Esophagus squamous epithelium (tissue), 5 donors: ENCODE measurements at places on chromosomes 7 and 10.

DNA sequence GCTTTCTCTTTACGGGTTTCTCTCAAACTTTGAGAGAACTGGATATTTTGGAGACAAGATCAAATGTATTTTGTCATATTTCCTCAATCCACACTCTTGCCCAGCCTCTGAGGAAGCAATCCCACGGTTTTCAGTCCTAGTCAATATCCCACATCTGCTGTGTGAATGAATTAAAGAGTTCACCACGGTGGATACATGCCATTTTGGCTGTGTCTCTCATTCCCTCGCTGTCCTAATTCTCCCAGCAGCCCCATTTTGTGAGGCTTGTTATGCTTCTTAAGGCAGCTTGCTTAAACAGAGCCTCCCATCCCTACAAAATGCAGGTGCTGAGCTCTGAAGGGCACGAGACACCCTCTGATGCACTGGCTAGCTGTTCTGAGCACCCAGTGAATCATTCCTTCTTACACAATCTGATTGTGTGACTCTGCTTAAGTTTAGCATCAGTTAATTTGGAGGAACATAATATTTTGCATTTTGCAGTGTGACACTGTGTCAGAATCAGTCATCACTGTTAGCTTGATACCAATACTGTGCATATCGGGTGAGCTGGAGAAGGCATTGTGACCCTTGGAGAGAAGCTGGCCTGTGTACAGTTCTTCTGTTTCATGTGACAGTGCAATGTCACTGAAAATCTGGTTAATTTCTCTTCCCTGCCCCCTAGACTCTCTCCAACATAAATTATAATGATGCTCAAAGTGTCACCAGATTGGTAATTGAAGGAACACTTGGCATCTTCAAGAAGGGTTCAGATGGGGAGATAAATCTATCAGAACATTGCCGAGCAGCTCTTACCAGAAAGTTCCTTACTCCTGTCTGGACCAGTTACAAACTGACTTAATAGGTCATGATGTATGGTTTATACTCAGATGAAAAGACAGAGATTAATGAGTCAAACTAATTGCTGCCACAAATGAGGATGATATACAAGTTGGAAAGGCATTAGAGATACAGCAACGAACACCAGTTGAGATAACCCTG is 103.7 kb upstream of the AOAH start:
- DNase-seq, result no peak

DNA sequence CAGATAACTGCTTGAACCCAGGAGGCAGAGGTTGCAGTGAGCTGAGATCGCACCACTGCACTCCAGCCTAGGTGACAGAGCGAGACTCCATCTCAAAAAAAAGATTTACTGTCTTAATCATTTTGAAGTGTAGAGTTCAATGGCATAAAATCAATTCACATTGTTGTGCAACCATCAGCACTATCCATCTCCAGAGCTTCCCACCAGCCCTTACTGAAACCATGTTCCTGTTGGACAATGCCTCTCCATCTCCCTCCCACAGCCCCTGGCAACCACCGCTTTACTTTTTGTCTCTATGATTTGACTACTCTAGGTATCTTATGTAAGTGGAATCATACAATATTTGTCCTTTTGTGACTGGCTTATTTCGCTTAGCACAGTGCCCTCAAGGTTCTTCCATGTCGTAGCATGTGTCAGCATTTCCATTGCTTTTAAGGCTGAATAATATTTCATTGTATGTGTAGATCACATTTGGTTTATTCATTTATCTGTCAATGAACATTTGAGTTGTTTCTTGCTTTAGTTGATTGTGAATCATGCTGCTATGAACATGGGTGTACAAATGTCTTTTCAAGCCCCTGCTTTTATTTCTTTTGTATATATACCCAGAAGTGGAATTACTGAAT is 33.1 kb downstream of the NACAD start:
- DNase-seq, result no peak

DNA sequence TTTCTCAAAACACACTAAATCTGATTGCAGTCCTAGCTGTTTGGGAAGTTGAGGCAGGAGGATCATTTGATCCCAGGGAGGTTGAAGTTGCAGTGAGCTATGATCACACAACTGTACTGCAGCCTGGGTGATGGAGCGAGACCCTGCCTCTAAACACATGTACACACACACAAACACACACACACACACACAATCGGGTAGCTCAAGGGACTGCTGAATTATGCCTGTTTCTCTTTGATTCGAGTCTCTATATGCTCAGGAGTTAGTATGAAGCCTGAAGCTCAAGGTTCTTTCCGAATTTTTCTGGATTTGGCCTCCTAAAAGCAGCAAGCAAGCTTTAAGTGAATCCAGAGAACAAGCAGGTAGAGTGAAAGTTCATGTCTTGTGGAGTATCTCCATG is 22.5 kb downstream of the PRTFDC1 start:
- no peak for DNase-seq

- DNase-seq, result no peak
Measured at GRCh38 chr10:124386186-124387077, 32.3 kb downstream of the OAT start.

DNA sequence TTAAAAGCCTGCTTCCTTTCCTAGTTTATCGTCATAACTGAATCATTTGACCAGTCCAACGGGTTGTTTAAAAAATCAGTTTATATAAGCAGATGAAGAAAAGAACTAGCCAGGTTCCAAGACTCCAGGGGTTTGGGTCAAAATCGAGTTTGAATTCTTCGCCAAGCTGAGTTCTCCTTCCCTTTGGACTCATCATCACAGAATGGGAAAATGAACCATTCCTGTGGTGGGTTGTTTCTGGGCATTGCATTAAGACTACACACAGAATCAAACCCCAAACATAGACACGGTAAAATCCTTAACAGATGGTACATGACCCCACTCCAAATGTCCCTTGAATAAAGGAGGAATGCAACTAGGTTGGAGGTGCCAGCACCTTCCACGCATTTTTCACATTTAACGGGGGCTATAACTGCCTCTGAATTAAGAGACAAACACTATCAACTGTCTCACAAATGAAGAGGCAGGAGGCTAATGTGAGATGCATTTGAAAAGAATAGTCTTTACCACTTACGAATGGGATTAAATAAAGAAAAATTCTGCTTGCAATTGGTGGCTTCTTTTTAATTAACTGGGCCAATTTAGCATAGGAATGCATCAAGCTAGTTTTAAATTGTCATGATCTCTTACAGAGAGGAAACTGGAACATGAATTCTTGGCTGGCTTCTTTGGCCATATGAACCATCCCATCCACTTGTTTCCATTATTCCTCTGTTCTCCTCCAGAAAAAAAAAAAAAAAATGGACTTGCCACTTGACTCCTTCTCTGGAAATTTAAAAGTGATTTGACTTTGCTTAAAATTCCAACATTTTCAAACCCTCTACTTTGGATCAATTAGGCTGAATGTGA is 61.1 kb downstream of the CHST15 start:
- no peak for DNase-seq

GRCh38 chr10:122182308-122182707 is 88.8 kb upstream of the BTBD16 start:
- no peak for DNase-seq

DNA sequence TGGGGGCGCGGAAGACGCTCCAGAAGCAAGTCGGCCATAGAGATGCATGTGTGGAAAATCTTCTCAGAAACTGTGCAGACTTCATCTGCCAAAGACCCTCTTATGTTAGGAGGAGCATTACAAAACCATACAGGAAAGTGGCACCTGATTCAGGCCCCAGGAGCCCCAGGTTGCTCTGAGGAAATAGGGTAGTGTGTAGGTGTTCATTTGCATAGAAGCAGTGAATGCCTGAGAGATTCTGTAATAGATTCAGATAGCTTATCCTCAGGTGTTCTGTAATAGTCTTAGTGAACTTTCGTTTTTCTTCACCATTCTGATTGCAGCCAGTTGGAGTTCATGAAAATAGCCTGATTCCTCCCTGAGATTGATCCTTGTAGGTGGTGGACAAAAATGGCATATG is 106.4 kb upstream of the GJD4 start:
- DNase-seq, result no peak
